A549 treated with GW870086 at 1 μM for 4 hours (cell line): ENCODE measurements at places on chromosomes 7 and 10. TPM values are rescaled to one million over a fixed set of nuclear protein-coding genes. Genes with fewer than 3 reads are reported as not detected.

Gene PNLIP
- not detected in 5 replicates for total RNA-seq

Gene PNLIPRP2
- 0.09 TPM in 1 of 5 replicates, not detected in the others for total RNA-seq

Gene CCDC201
- not detected in 5 replicates for total RNA-seq

Gene GPR85
- not detected in 5 replicates for total RNA-seq

Gene TBX20
- 1.2 to 2.7 TPM (median 2.3 TPM) in 5 replicates for total RNA-seq

Gene EPHA1
- 0.15 to 0.29 TPM in 2 of 5 replicates, not detected in the others for total RNA-seq

Gene NEURL1
- 0.19 to 0.69 TPM (median 0.38 TPM) in 5 replicates for total RNA-seq

Gene PDE6C
- not detected in 5 replicates for total RNA-seq

Gene GHRHR
- total RNA-seq, result not detected in 5 replicates

Gene BICC1
- total RNA-seq, result 13.4 to 19.4 TPM (median 18.3 TPM) in 5 replicates

Gene PSMG3
- total RNA-seq, result 85.5 to 105 TPM (median 100 TPM) in 5 replicates

Gene VWDE
- 0.31 to 0.76 TPM (median 0.57 TPM) in 5 replicates for total RNA-seq

Gene PRPS1L1
- total RNA-seq, result not detected in 5 replicates

Gene GPC2
- total RNA-seq, result 0.32 to 1.5 TPM (median 0.84 TPM) in 5 replicates

Gene MYO1G
- total RNA-seq, result 0.10 to 0.26 TPM (median 0.17 TPM) in 5 replicates

Gene HHEX
- 12.0 to 13.9 TPM (median 12.4 TPM) in 5 replicates for total RNA-seq

Gene ATRNL1
- total RNA-seq, result 0.14 to 0.28 TPM (median 0.18 TPM) in 4 of 5 replicates, not detected in the other

Gene OPN4
- not detected in 5 replicates for total RNA-seq

Gene COL28A1
- 0.54 to 1.0 TPM (median 0.59 TPM) in 5 replicates for total RNA-seq

Gene PLOD3
- 69.1 to 87.4 TPM (median 81.3 TPM) in 5 replicates for total RNA-seq

Gene HOXA5
- 3.7 to 5.8 TPM (median 4.7 TPM) in 5 replicates for total RNA-seq

Gene H2BK1
- not detected in 5 replicates for total RNA-seq

Gene NPC1L1
- total RNA-seq, result 0.03 to 0.11 TPM (median 0.06 TPM) in 5 replicates

Gene UBN2
- 1.9 to 3.9 TPM (median 2.8 TPM) in 5 replicates for total RNA-seq

Gene PLEKHS1
- total RNA-seq, result 0.03 TPM in 3 of 5 replicates, not detected in the others

Gene ADARB2
- not detected in 5 replicates for total RNA-seq

Gene NRG3
- not detected in 5 replicates for total RNA-seq

Gene MMD2
- total RNA-seq, result not detected in 5 replicates

Gene NRP1
- total RNA-seq, result 67.9 to 94.2 TPM (median 79.5 TPM) in 5 replicates

Gene ERVW-1
- total RNA-seq, result not detected in 5 replicates

Gene CD36
- 0.08 to 0.10 TPM in 2 of 5 replicates, not detected in the others for total RNA-seq

Gene MLXIPL
- total RNA-seq, result 1.2 to 1.5 TPM (median 1.3 TPM) in 5 replicates

Gene ZNF107
- total RNA-seq, result 1.7 to 3.5 TPM (median 2.4 TPM) in 5 replicates

Gene ASIC3
- total RNA-seq, result 5.6 to 10.8 TPM (median 9.7 TPM) in 5 replicates

Gene RUFY2
- 6.5 to 10.4 TPM (median 9.5 TPM) in 5 replicates for total RNA-seq

Gene DRGX
- total RNA-seq, result 0.05 TPM in 1 of 5 replicates, not detected in the others

Gene CPXM2
- not detected in 5 replicates for total RNA-seq

Gene DDC
- 0.63 to 2.3 TPM (median 1.1 TPM) in 5 replicates for total RNA-seq

Gene RAMP3
- total RNA-seq, result not detected in 5 replicates

Gene ENTPD1
- total RNA-seq, result 0.05 TPM in 1 of 5 replicates, not detected in the others

Gene CTBP2
- total RNA-seq, result 112 to 130 TPM (median 123 TPM) in 5 replicates

Gene AHR
- 6.9 to 11.2 TPM (median 9.4 TPM) in 5 replicates for total RNA-seq

Gene CPED1
- total RNA-seq, result not detected in 5 replicates

Gene ZNF487
- total RNA-seq, result 5.5 to 8.4 TPM (median 6.5 TPM) in 5 replicates

Gene CRYGN
- not detected in 5 replicates for total RNA-seq

Gene DMTF1
- total RNA-seq, result 11.9 to 21.2 TPM (median 19.6 TPM) in 5 replicates

Gene CRPPA
- 0.36 to 0.85 TPM (median 0.59 TPM) in 5 replicates for total RNA-seq

Gene GRID2IP
- total RNA-seq, result 0.03 TPM in 1 of 5 replicates, not detected in the others

Gene GJD4
- total RNA-seq, result 0.08 TPM in 2 of 5 replicates, not detected in the others

Gene C10orf62
- 0.11 TPM in 1 of 5 replicates, not detected in the others for total RNA-seq

Gene TRPV5
- not detected in 5 replicates for total RNA-seq

Gene IFIT2
- total RNA-seq, result 2.0 to 3.3 TPM (median 2.6 TPM) in 5 replicates

Gene UNCX
- total RNA-seq, result not detected in 5 replicates

Gene CCL26
- total RNA-seq, result 7.1 to 12.1 TPM (median 8.5 TPM) in 5 replicates

Gene C1QL3
- total RNA-seq, result not detected in 5 replicates

Gene SRRT
- 120 to 140 TPM (median 134 TPM) in 5 replicates for total RNA-seq

Gene CALML3
- not detected in 5 replicates for total RNA-seq

Gene SEC23IP
- total RNA-seq, result 37.0 to 57.6 TPM (median 45.7 TPM) in 5 replicates

Gene CPA5
- total RNA-seq, result not detected in 5 replicates
